ENCODE measurements at places on chromosomes 3 and 15.
A peak's percentile ranks its signal among the peaks of the same experiment; 100 is the strongest.

DNA sequence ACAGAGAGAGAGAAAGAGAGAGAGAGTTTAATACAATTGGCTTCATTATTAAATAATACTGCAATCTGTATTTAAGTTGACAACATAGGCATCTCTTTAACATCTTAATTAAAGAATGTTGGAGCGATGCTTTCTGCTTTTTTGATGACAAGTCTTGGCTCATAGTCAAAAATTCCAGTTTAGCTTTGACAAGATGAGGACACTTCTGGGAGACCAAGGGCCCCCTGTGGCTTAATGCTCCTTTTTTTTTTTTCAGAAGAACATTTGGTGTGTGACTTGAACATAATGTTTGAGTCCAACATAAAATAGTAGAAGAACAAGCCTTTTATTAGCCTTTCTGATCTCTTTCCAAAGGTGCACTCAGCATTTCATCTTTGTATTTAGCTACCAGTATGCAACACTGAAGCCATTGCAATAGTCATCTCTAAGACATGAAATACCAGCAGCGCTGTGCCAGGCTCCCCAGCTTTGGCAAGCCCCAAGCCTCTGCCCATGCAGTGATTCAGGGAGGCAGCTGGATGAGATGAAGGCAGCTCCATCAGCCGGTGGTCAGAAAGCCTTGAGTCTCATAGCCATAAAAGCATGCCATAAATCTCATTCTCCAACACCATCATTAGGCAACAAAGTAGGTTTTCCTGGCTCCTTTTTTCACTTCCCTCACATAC lies 349.4 kb upstream of the SEMA6D start:
- no peak for DNase-seq

GRCh38 chr15:89329329-89330084 lies 5.1 kb downstream of the POLG start:
- DNase-seq: no peak

- DNase-seq: no peak
Measured at GRCh38 chr3:112605285-112605684, 35.7 kb downstream of the CCDC80 start.

- no peak for DNase-seq
Measured at GRCh38 chr3:177144922-177145321, 52.4 kb downstream of the TBL1XR1 start.

- DNase-seq: no peak
Measured at GRCh38 chr15:40302288-40302886, 5.3 kb downstream of the PLCB2 start.

- DNase-seq: no peak
Measured at GRCh38 chr3:119542168-119542767, 17.1 kb downstream of the CD80 start.

DNA sequence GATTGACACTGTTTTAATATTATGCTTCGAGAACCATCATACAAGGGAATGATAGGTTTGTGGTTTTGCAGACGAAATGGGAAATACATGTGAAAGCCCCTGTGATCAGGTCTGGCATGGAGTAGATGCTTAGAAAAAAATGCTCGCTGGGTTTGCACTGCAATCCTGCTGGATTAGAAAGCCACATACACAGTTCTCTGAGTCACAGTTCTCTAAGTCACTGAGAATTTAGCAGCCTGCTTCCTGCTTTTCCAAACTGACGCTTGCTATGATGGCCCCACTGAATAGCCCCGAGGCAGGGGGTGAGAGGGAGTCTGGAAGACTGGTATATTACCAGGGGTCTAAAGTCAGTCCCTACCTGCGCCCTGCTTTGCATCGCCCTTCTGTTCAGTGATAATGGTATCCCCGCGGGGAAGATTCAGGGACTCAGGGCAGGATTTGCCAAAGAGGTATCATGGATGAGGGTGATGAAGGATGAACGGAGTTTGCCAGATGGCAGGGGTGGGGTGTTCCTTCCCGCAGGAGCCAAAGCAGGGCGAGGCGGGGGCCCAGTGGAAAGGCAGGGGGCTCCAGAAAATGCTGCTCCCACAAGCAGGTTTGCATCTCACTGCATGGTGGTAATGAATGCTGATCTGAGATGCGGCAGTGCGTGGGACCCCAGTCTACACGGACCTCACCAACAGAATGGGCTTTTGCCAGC lies 82.3 kb downstream of the IQSEC1 start:
- DNase-seq: peak; percentile 21

DNA sequence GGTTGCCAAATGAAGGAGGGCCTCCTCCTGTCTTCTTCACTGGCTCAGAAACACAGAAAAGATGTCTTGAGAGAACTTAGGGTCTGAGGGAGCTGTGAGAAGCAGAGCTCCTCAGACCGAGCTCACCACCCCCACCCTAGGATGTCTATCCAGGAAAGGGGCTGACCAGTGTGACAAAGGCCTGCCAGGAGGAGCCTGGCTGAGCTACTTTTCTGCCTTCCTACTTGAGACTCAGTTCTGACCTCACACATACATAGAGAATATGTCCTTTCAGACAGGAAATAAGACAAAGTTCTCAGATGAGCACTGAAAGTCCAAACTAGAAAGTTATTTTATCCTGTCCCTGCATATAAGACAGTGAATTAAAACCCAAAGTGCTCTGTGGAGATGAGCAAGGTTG lies 54.5 kb downstream of the KIF9 start:
- DNase-seq: no peak

- no peak for DNase-seq
Measured at GRCh38 chr3:194387276-194387675, 11.8 kb downstream of the GP5 start.

GRCh38 chr3:196666001-196666867 lies 26.7 kb downstream of the NRROS start:
- DNase-seq: no peak

DNA sequence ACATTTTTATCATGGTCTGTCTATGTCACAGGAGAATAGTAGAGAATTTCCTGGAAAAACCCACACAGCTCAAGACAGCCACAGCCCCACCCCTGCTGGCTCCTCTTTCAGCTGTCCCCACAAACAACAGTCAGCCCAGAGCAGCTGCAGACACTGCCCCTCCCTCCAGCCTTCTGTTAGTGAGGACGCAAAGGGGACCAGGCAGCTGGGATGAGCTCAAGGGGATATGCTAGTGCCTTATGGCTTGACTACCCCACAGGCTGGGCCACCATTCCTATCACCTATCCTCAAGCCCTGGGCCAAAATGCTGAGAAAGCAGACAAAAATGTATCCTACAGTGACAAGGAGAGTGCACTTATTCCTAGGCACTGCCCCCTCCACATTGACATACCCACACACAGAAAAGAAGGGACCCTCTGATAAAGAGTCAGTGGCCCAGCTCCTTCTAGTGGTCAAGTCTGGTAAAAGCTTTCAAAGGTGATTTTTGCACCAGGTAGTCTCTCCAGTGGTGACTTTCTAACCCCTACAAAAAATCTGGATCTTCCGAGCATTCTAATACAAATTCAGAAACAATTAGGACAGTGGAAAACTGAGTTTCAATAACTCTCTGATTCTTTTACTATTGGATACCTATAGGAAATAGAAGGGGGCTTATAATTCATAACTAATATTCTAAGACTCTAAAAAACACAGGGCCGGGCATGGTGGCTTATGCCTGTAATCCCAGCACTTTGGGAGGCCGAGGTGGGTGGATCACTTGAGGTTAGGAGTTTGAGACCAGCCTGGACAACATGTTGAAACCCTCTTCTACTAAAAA lies 3.0 kb upstream of the MAP1A start:
- DNase-seq: peak; percentile 80

DNA sequence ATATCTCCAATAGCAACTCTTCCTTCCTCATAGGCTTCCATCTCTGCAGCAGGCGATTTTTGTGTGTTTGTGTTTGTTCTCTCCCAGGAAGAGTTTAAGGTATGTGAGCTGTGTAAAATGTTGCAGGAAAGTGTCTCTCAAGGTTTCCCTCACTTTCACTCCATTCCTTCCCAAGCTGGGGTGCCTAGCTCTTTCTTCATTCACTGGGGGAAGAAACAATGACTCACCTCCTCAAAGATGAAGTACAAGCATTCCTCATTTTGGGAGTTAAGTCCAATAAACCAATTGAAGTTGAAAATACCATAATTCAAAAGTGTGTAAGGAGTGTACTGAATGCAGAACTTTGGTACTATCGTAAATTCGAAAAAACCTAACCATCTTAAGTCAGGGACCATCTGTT lies 422.7 kb upstream of the CFAP20DC start:
- no peak for DNase-seq

GRCh38 chr3:185084901-185085300 lies 68.0 kb downstream of the C3orf70 start:
- DNase-seq: no peak

GRCh38 chr15:66692391-66692790 lies 9.6 kb upstream of the SMAD6 start:
- DNase-seq: peak; percentile 54

GRCh38 chr3:33052671-33053070 lies 44.3 kb downstream of the GLB1 start:
- DNase-seq: no peak

DNA sequence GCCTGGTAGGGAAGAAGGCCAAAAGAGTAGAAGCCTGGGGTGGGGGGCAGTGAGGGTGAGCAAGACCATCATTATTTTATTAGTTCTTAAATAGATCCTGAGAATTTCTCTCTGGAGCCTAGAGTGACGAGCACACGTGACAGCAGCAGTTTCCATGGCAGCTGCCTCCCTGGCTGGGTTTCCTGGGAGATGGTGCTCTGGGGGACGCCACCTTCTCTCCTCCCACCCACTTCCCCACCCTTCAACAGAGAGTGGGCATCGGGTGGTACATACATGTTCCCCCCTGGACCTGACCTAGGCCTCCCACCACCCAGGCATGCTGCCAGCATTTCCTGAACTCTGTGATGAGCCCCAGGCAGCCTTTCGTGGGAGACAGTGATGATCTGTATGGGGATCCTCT lies 12.9 kb downstream of the CELF6 start:
- DNase-seq: no peak

DNA sequence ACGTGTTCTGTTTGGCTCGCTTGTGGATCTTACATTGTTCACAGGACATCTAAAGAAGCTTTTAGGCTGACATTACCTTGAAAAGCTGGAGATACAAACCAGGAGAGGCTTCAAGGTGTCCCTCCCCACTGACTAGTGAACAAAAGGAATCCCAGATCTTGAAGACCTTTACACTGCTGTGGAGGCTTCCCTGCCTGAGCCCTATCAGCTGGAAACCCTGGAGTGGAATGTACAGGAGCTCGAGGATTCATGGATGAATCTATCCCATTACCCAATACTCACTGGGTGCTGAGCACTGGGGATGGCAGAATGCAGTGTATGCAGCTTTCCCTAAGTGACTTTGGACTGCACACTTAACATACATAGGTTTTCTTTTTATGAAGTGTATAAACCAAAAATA lies 82.3 kb upstream of the MFGE8 start:
- no peak for DNase-seq

DNA sequence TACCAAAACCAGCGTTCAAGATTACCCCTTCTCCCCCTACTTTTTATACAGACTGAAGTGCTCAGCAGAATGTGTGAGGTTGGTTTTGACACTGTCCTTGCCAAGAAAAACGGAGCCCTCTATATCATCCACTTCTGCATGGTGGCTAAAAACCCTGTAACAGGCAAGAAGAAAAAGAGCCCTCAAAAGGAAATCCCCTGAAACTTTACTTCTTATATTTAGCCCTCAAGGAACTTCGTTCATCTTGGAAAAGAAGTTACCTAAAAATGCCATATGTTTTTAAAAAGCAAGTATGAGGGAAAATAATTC lies 473.6 kb downstream of the FOXP1 start:
- DNase-seq: no peak

- DNase-seq: no peak
Measured at GRCh38 chr3:53826048-53826447, 20.2 kb downstream of the CHDH start.

GRCh38 chr3:189576486-189576885 lies 54.7 kb upstream of the TP63 start:
- no peak for DNase-seq

- peak; percentile 95 for DNase-seq
Measured at GRCh38 chr3:50583897-50584296, 14.6 kb downstream of the HEMK1 start.

- DNase-seq: no peak
Measured at GRCh38 chr3:15387735-15388134, 39.6 kb downstream of the METTL6 start.

DNA sequence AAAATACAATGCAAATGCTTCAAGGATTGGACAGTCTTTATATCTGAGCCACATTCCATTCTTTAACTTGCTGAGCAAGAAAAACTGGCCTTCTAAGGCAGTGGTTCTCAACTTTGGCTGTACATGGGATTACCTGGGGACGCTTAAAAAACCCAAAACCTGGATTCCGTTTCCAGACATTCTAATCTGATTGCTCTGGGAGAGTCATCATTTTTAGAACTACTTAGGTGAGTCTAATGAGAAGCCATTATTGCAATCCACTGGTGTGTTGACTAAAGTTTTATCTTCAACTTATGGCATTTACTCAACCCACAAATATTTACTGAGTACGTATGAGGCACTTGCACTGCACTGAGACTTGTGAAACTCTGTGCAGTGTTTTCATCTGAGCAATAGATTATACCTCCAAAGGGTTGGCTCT lies 195.7 kb upstream of the ATP11B start:
- DNase-seq: no peak
